ENCODE measurements at places on chromosomes 5 and 9.

DNA sequence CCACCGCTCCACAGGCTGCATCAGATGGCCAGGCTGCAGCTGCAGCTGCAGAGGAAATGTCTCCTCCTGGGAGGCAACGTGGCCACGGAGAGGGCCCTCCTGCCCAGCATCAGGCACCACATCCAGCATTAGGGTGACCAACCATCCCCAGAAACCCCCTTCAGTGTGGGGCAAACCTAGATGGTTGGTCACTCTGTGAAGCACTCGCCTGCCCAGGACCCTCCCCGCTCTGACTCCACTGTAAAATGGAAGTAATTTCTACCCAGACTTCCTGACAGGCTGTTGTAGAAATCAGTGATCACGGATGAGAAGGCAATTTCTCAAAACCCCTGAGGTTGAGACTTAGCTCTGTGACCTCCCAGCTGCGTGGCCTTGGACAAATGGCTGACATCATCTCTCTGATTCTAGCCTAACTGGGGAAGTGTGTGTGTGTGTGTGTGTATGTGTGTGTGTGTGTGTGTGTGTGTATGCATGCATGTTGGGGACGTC is 31.6 kb downstream of the B4GALT1 start:
- no peak for DNase-seq

DNA sequence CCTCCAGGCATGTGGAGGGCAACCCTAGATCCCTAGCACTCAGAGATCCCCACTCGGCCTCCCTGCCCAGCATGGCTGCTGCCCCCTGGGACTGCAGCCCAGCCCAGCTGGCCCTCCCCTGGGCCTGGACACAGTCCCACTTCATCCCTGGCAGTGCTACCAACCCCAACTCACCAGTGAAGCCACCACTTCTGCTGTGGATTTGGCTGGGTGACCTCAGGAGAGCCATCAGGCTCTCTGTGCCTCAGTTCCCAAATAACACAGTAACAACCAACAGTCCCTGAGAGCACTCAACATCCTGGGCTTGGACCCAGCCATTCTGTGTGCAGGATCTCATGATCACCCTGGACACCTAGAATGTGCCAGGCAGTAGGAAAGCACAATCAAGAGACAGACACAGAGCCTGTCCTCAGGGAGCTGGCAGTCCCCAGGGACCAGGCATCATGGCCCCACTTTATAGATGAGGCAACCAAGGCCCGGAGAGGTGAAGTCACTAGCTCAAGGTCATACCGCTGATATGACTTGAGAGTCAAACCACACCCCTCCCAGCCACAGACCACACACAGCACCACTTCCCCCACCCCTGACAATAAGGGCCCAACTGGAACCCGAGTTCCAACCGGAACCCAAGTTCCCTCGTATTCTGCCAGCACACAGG is 4.7 kb upstream of the PSMB7 start:
- DNase-seq: no peak

DNA sequence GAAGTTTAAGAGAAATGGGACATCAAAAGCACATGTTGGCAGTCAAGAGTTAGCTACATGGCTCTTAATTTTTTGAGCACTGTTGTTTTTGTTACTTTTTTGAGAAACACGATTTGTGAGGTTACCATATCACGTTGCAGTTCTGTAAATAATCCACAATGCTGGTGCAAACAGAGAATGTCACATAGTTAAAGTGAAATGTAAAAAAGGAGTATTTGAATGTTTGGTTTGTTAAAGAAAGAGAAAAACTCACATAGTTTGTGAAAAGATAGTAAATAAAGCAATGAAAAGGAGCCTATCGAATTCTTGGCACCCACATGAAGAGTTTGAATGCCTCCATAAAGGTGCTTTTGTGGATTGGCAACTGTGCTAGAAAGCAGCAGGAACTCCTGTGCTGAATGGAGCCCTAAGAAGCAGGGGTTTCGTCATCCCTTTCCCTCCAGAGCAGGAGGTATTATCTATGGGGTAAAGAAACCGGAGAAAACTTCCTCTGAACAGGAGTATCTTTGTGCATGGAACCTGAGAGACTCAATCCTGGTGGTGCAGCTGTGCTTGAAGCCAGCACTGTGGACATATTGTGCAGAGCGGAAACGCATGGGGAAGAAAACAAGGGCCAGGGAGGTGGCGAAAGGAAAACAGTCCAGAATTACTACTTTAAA is 148.5 kb upstream of the OTULINL start:
- DNase-seq: no peak

DNA sequence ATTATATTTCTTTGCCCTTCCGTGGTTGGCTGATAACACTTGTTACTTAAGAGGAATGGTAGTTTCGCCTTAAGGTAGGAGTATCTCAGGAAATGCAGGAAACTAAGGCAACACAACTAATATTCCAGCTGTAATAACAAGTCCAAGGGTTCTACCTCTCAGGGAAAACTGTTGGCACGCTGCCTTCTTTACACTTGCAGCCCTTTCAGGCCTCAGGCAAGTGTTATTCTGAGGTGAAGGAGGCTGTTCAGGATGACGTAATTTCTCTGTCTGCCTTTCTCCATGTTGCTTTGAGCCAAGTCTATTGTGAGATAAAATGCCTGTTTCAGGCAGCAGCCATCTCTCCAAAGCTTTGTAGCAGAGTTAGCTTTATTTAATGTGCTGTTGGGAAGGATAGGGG is 38.0 kb downstream of the VCAN start:
- DNase-seq: no peak

- DNase-seq: peak; percentile 68
Measured at GRCh38 chr5:151924564-151925301, at the start of gene GLRA1. GLRA1 (minus strand) TSS chr5:151924851; CDS start chr5:151924549, 302 bp downstream.

DNA sequence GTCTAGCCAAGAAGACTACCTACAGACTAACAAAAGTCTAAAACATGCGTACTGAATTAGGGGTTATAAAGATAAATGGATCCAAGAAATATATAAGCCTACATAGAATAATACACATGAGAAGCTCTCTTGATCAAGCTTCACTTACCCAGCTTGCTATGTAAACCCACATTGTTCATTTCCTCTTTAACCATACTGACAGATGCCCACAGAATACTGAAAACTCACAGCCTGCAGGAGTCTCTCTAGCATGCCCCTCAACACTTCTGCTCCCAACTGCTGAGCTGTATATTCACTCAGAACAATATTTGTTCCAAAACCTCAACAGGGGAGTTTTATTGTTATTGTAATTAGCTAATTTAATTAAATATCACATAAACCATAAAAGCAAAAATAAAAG is 52.4 kb downstream of the RFX3 start:
- no peak for DNase-seq

- peak; percentile 95 for DNase-seq
Measured at GRCh38 chr5:14664270-14665100, at the start of gene OTULIN. OTULIN (plus strand) TSS chr5:14664718; CDS start chr5:14664826, 108 bp downstream.

DNA sequence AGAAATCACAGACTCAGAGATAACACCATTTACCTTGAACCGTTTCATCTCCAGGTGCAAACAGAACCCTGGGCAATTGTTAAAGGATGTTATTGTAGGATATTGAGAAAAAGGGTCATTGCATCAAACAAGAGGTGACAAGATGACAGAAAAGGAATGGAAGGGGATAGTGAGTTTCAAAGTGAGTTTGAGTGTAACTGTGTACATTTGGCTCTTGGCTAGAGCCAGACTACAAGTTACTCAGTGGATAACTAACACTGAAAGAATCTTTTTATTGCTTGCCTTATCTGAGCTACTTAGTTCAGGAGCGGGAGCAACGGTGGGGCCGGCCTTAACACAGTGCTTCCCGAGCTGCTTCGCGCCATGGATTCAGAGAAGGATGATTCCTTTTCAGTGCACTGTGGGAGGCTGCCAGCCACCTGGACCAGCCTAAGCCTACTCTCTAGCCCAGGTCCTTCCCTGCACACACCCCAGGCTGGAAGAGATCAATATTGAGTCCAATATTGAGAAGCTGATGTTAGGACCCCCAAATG is 193.4 kb downstream of the ATPSCKMT start:
- DNase-seq: no peak

- DNase-seq: no peak
Measured at GRCh38 chr9:130862747-130863146, 27.7 kb downstream of the ABL1 start.

DNA sequence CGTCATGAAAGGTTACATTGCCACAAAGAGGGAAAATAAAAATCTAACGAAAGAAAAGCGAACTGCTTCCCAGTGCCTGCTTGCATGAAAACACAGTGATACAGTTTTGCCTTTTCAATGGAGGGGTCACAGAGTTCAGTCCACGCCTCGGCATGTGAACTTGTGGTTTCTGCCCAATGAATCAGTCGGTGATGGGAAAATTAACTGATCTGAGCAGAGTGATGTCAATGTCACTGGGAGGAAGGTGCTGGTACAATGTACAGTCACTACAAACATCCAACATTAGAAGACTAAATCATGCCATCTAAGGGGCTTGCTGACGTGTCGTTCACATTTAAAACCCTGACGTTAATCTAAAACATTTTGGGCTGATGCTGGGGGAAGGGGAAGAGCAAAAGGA is 151.8 kb upstream of the MSX2 start:
- no peak for DNase-seq

DNA sequence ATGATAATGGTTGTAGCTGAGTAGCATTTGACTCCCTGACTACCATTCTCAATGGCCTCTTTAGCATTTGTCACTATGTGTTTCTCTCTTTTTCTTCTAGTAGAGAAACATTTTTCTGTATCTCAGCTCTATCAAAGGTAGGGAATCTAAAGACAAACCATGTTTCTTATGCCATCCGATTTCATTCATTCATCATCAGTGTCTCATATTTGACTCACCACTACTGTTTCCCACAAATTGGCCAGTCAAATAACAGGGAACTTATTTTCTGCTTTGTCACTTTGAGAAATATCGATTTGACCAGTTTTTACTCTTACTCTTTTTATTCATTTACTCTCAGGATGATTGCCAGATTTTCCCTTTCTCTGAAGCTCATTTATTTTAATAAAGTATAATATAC is 282.3 kb downstream of the TMEM167A start:
- DNase-seq: no peak

DNA sequence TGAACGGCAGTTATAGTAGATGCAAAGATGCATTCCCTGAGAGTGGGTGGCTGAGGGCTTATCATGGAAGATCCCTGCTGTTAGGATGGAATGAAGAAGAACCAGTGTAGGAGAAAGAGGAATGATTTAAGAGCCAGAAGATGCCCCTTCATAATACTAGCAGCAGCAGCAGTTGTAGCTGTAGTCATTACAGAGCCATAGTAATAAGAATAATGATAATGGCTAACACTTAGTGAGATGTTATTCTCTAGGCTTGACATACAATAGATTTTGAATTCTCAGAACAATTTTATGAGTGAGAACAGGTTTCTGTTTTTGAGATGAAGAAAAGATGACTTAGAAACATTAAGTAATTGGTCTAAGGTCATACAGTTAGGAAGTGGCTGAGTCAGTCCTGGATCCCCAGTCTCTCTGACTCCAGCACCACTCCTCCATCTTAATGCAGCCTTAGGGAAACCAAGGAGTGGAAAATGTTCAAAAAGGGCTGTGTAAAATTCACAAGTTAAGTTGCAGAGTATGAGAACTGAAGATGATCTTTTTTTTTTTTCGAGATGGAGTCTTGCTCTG is 459.4 kb upstream of the SGCD start:
- no peak for DNase-seq

DNA sequence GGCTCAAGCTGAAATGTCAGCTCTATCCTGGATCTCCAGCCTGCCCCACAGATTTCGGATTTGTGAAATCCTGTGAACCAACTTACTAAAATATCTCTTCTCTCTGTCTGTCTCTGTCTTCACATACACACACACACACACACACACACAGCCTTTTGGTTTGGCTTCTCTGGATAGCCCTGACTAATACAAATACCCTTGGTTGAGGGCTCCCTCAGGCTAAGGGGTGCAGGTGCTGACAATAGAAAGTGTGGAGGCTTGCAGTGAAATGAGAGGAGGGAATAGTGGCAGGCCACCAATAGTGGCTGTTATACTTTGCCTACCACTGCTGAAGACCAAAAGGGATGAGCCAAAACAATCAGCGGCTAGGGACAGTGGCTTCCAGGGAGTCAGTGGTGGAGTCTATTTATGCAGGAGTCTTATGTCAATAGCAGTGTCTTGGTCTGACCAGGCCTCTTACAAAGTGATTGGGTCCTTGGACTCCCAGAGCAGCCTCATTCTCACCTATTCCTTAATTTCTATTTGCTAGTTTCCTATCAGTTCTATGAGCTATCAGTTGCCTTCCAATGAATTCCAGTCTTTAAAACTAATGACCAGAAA is 93.2 kb upstream of the GAS1 start:
- DNase-seq: no peak

- no peak for DNase-seq
Measured at GRCh38 chr9:4318741-4319140, 18.9 kb upstream of the GLIS3 start.

GRCh38 chr9:27569406-27569805 is 3.9 kb downstream of the C9orf72 start:
- no peak for DNase-seq

GRCh38 chr5:33476992-33477391 is 36.2 kb downstream of the TARS1 start:
- no peak for DNase-seq

DNA sequence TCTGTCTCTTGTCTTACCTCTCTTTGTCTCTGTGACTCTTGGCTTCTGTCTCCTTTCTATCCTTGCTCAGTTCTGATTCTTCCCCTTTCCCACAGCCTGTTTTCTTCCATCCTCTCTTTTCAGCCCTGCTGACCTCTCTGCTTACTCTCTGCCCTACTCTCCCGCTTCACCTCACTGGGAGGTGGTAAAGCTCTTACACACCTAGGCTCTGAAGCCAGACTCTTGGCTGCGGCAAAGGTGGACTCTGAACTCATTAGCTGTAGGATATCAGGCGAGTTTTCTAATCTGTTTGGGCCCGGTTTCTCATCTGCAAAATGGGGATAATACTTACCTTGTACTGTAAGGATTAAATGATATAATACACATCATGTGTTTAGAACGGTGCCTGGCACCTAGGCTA is 11.1 kb downstream of the PCDH1 start:
- no peak for DNase-seq

GRCh38 chr5:33588654-33589372 is 148.0 kb downstream of the TARS1 start:
- DNase-seq: no peak

GRCh38 chr9:106277966-106278365 is 583.6 kb downstream of the TMEM38B start:
- no peak for DNase-seq

- no peak for DNase-seq
Measured at GRCh38 chr5:16140417-16140816, 39.2 kb downstream of the MARCHF11 start.

- DNase-seq: no peak
Measured at GRCh38 chr9:20237686-20238085, 384.6 kb downstream of the MLLT3 start.

GRCh38 chr9:98993570-98993945 is 49.9 kb downstream of the COL15A1 start:
- no peak for DNase-seq
